ENCODE measurements at places on chromosomes 2 and 18. TPM values are rescaled to one million over a fixed set of nuclear protein-coding genes. Genes with fewer than 3 reads are reported as not detected.

GRCh38 chr2:137800386-137800785 lies 163.9 kb upstream of the HNMT start:
- DNase-seq = no peak

- no peak for DNase-seq
These were observed 5.1 kb downstream of the PSD4 start for GRCh38 chr2:113178891-113179290.

TRIP12 gene
- total RNA-seq = 252 TPM

- DNase-seq = peak; percentile 46
These were observed 4.7 kb upstream of the STAMBP start for GRCh38 chr2:73823916-73824523.

- no peak for DNase-seq
These were observed 166.8 kb downstream of the TWIST2 start for GRCh38 chr2:239014458-239015217.

- DNase-seq = peak; percentile 74
These were observed 18.1 kb downstream of the EPAS1 start for GRCh38 chr2:46315103-46315890.

GRCh38 chr2:198498516-198498915 lies 694.1 kb downstream of the PLCL1 start:
- DNase-seq = no peak

PRKRA gene
- total RNA-seq = 53.2 TPM

GRCh38 chr2:190469771-190470170 lies 61.6 kb downstream of the MFSD6 start:
- peak; percentile 51 for DNase-seq

- no peak for DNase-seq
These were observed 6.3 kb downstream of the OSR1 start for GRCh38 chr2:19351899-19352697.

MTCL1 gene
- total RNA-seq = 297 TPM

DNA sequence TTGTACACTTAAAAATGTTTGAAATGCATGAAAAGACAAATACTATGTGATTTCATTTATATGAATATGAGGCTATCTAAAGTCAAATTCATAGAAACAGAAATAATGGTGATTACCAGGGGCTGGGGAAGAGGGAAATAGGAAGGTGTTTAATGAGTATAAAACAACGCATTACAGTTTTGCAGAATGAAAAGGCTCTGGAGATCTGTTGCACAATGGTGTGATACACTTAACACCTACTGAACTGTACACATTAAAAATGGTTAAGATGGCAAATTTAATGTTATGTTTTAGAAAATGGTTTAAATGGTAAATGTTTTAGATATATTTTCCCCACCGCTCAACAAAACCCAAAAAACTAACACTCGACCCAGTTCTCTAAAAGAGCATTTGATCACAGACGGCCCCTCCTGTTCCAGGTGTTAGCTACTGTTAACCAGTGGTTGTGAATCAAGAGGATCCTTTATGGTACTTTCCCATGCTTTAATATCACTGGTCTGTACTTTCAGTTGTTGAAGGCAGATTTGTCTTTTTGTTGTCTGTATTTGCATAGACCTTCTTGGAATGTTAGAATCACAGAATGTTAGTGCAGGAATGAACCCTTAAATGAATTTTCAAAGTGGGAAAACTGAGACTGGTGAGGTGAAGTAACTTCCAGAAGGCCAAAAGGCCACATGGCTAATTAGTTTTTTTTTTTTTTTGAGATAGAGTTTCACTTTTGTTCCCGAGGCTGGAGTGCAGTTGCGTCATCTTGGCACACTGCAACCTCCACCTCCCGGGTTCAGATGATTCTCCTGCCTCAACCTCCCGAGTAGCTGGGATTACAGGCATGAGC lies 10.2 kb downstream of the RAB10 start:
- DNase-seq = peak; percentile 25

DNA sequence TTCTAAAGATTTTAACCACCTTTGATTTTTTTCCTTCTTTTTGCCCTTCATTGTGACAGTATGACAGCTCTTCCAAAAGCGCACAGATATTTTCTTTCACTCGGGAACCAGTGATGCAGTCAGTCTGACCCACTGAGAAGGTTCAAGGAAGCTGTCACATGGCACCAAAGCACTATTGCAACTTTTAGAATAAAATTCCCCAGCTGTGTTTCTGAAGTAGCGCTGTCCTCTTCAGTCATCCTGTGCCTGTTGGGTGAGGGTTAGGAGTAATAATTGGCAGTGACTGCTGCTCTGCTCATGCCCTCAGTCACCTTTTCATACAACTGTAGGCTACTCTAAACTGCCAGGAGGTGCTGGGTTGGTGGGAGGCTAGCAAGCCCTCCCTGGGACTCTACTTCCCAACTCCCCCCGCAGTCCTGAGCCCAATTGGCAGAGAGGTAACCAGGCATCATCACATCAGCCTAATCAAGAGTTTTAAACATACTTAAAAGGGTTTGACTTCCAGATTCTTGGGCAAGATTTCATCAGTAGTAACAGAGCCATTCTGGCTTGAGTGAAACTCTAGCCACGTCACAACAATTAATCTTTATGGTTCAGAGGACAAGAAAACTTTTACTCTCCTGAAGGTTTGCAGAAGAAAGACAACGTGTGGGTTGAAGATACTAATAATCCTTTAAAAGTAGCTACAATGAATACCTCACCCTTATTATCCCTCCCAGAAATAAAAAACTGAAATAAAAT lies 473.3 kb downstream of the FBXO15 start:
- DNase-seq = no peak

- DNase-seq = no peak
These were observed 76.1 kb upstream of the CPO start for GRCh38 chr2:206863196-206863595.

GRCh38 chr18:27144672-27145071 lies 40.4 kb downstream of the CHST9 start:
- no peak for DNase-seq

LONRF2 gene
- total RNA-seq = 9.7 TPM

GRCh38 chr2:36376319-36376765 lies 20.8 kb downstream of the CRIM1 start:
- DNase-seq = peak; percentile 66

GRCh38 chr2:175792881-175793280 lies 209.2 kb downstream of the LNPK start:
- no peak for DNase-seq

- no peak for DNase-seq
These were observed 234.6 kb downstream of the HAUS1 start for GRCh38 chr18:46338766-46339165.

DNA sequence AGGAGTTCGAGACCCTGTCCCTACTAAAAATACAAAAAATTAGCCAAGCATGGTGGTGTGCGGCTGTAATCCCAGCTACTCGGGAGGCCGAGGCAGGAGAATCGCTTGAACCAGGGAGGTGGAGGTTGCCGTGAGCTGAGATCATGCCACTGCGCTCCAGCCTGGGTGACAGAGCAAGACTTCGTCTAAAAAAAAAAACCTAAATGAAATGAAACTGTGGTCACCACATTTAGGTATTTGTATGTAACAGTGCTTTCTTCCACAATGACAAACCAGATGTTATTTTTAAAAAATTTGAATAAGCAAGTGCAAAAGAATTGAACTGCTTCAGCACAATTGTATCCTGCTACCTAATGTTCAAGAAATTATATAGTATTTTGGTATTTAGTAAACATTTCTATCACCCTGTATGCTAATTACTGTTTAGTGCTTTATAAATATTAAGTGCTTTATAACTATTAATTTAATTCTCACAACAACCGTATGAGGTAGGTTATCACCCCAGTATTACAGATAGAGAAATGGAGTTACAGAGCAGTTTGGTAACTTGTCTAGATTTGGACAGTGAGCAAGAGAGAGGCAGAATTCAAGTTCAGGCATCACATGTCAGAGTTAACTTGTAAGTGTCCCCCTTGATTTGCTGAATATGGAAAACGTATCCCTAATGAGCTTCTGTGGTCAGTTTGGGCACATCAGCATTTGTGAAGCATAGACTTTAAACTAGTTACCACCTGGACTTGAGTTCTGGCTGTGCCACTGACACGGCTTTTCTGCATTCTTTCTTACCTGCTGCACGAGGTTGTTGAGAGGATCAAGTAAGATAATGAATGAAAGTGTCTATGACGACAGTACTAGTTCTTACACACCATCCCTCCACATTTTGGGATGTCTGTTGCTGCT lies 14.4 kb downstream of the PHLPP1 start:
- DNase-seq = no peak

KIAA2012 gene
- total RNA-seq = 0.17 TPM

- no peak for DNase-seq
These were observed 616.7 kb downstream of the GALR1 start for GRCh38 chr18:77866351-77866750.

Data from Calu3 (cell line).